GM23248 (cell line): ENCODE measurements at places on chromosomes 3 and 15. TPM values are rescaled to one million over a fixed set of nuclear protein-coding genes. Genes with fewer than 3 reads are reported as not detected.

- no peaks in the 10 kb centered on the region for H3K36me3 ChIP-seq
- H3K4me3 ChIP-seq, result no peak overlapping the region
- H3K4me1 ChIP-seq, result no peaks in the 10 kb centered on the region
- no peak for DNase-seq
Observed at GRCh38 chr15:33926260-33926659, 42.0 kb upstream of the CHRM5 start.

DNA sequence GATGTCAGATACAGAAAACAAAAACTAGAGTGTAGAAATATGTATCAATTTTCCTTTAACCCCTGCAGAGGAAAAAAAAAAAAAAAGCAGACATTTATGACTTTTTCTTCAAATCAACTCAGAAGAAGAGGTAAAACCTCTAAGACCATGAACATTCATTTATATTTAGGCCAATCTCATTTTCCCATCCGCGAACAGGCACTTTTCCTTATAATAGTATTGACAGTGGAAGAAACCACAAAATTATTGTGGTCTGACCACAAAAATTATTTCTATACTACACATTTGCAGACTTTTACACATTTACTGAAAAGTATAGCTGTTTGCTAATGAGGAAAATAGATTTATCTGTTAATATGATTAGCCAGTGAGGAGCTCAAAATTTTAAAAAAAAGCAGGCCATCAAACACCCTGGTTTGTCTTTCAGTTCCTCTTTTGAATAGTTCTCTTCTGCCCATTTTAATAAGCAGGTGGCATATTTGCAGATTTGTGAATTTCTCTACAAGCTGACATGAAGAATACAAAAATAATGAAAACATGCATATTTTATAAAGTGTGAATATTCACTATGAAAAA is 5.7 kb downstream of the OSBPL11 start:
- no peaks in the 10 kb centered on the region for H3K36me3 ChIP-seq
- H3K27ac ChIP-seq, result no peak overlapping the region
- H3K4me3 ChIP-seq, result no peak overlapping the region
- H3K4me1 ChIP-seq, result peaks cover 30% of the 10 kb centered on the region

DNA sequence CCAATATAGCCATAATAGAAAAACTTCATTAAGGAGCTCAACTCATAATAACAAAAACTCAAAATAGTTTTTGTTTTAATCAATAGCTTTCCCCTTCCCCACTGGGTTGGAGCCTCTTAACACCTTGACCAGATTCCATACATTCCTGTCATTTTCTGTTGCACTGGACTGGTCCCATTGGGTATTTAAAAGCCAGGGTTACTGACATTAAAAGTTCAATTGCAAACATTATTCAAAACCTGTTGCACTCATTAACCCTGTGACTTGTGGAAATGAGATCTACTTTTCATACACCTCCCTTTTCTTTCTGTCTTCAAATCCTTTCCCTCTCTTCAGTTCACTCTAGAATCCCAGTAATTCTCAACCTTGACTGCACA is 1.7 kb upstream of the HRG start:
- no peaks in the 10 kb centered on the region for H3K36me3 ChIP-seq
- no peak overlapping the region for H3K27ac ChIP-seq
- H3K27me3 ChIP-seq, result peaks cover 18% of the 10 kb centered on the region
- no peak for DNase-seq
- no peaks in the 10 kb centered on the region for H3K4me1 ChIP-seq
- H3K4me3 ChIP-seq, result no peak overlapping the region

DNA sequence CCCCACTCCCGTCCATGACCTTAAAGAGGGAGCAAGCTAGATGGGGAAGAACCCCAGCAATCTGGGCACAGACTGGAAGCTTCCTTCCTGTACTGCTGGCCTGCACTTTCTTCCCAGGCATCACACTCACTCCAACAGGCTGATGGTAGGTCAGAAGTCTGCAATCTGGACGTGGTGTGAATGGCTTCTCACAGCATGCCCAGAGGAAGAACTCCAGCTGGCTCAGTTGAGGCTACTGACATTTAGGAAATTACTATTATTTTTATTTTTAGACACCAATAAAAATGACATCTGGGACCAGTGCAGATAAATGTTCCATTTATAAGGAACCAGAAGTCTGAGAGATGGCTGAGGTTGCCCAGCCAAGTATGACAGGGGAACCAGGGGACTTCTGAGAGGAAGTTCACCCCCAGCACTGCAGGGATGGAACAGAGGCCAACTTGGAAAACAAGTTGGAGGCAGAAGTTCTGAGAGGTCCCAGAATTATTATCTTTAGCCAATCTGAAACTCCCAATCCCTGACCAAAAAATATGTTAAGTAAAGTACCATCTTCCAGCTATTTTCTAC is 163.8 kb upstream of the CTNNB1 start:
- DNase-seq, result no peak
- no peaks in the 10 kb centered on the region for H3K27me3 ChIP-seq
- no peak overlapping the region for H3K27ac ChIP-seq
- H3K4me1 ChIP-seq, result no peaks in the 10 kb centered on the region
- H3K36me3 ChIP-seq, result no peaks in the 10 kb centered on the region

DNA sequence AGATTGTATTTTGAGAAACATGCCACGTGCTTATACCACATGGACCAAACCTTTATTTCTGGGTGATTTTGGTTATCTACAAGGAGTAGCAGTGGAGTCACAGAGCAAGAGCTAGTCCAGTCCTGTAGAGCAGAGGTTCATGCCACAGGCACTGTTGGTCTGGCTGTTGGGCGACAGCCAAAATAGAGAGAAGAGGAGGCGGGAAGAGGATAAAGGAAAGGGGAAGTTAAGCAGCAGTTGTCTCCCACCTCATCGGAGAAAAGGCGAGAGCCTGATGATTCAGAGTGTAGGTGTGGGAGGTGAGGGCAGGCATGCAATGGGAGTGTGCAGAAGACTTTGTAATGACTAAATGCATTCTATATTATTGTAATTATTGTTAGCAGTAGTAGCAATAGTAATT is 237.5 kb upstream of the ROPN1 start:
- no peak overlapping the region for H3K27ac ChIP-seq
- no peak overlapping the region for H3K4me3 ChIP-seq
- no peaks in the 10 kb centered on the region for H3K27me3 ChIP-seq

DNA sequence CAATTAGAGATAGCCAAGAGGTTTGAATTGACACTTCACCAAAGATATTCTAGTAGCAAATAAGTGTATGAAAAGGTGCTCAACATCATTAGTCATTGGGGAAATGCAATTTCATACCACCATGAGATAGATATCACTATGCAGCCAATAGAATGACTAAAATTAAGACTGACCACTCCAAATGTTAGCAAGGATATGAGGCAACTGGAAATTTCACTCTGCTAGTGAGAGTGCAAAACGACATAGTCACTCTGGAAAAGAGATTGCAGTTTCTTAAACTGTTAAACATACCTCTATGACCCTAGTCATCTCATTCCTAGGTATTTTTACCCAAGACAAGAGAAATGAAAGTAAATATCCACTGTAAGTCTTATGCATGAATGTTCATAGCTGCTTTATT is 27.6 kb upstream of the SLC6A11 start:
- no peaks in the 10 kb centered on the region for H3K36me3 ChIP-seq
- no peaks in the 10 kb centered on the region for H3K27me3 ChIP-seq
- H3K4me1 ChIP-seq, result no peaks in the 10 kb centered on the region
- H3K4me3 ChIP-seq, result no peak overlapping the region
- H3K27ac ChIP-seq, result no peak overlapping the region

GRCh38 chr15:21270474-21270873 is 169.8 kb downstream of the POTEB3 start:
- DNase-seq, result no peak
- peaks cover 4% of the 10 kb centered on the region; the same call in 1 of the 2 replicates for H3K4me1 ChIP-seq
- H3K4me3 ChIP-seq, result no peak overlapping the region
- no peak overlapping the region for H3K27ac ChIP-seq
- no peaks in the 10 kb centered on the region for H3K27me3 ChIP-seq

- H3K4me3 ChIP-seq, result peak overlapping the region; percentile 20; the same call in 1 of the 2 replicates
- H3K27me3 ChIP-seq, result no peaks in the 10 kb centered on the region
- H3K27ac ChIP-seq, result peak overlapping the region; percentile 90
- peaks cover 47% of the 10 kb centered on the region for H3K4me1 ChIP-seq
- DNase-seq, result peak; percentile 95
Observed at GRCh38 chr3:172317984-172318383, 130.3 kb downstream of the GHSR start.

DNA sequence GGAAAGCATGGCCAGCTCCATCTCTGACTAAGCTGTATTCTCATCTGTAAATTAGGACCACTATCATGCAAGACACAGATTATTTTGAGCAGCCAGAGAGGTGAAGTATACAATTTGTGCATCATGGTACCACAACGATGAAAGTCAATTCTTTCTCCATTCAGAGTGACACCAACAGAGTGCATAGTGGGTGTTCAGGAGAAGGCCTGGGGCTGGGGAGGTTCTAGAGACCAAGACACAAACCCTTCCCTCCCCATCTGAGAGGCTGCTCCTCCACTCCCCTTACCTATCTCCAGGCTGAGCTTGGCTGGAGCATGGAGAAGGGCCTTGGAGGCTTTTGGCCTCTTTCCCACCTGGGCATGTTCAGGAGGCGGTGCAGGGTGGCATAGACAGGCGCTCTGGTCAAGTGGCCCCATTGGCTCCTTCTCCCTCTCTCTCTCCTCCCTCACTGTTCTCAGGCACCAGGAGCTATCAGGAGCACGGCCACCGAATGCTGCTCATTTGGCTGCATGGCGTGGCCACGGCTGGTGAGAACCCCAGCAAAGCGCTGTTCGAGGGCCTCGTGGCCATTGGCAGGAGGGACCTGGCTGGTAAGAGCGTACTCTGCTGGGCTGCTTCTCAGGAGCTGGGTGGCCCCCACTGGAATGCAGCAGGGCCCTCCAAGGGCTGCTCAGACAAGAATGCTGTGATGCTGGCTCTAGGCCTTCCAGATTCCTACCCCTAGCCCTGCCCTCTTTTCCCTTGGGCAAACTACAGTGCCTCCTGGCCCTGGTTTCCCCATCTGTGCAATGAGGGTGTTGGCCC is 37.9 kb downstream of the ANKDD1A start:
- no peaks in the 10 kb centered on the region for H3K36me3 ChIP-seq
- no peak overlapping the region for H3K27ac ChIP-seq
- H3K4me1 ChIP-seq, result no peaks in the 10 kb centered on the region
- H3K27me3 ChIP-seq, result no peaks in the 10 kb centered on the region
- no peak overlapping the region for H3K4me3 ChIP-seq
- DNase-seq, result no peak

GRCh38 chr3:82311901-82312300 is 550.5 kb upstream of the GBE1 start:
- H3K27ac ChIP-seq, result no peak overlapping the region
- DNase-seq, result no peak
- no peaks in the 10 kb centered on the region for H3K27me3 ChIP-seq
- no peak overlapping the region for H3K4me3 ChIP-seq
- no peaks in the 10 kb centered on the region for H3K36me3 ChIP-seq

DNA sequence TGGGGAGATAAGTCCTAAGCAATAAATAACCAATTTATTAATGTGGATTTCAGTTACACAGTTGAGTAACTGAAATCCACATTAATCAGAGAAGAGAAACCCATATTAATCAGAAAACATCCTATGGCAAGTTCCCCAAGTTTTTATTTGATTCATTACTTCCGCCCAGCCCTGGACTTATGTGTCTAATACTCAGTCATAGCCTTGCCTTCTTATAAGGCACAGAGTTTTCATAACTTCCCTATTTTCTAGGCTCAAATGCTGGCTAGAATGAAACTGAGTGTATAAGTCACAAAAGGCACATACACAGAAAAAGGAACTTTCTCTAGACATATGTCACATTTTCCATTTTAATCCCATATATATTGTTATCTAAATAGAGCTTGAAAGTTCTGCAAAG is 28.8 kb downstream of the CD47 start:
- H3K27ac ChIP-seq, result no peak overlapping the region
- no peak overlapping the region for H3K4me3 ChIP-seq
- no peaks in the 10 kb centered on the region for H3K27me3 ChIP-seq
- H3K36me3 ChIP-seq, result peaks cover 36% of the 10 kb centered on the region
- DNase-seq, result no peak
- H3K4me1 ChIP-seq, result no peaks in the 10 kb centered on the region

GRCh38 chr15:74489518-74490338 is 28.8 kb upstream of the UBL7 start:
- DNase-seq, result peak; percentile 60
- no peak overlapping the region for H3K4me3 ChIP-seq
- no peaks in the 10 kb centered on the region for H3K36me3 ChIP-seq
- H3K4me1 ChIP-seq, result no peaks in the 10 kb centered on the region

GRCh38 chr3:38689774-38690173 is 40.3 kb upstream of the SCN5A start:
- H3K36me3 ChIP-seq, result no peaks in the 10 kb centered on the region
- no peak for DNase-seq
- H3K27me3 ChIP-seq, result no peaks in the 10 kb centered on the region; the same call in 1 of the 2 replicates

- no peak overlapping the region for H3K27ac ChIP-seq
- no peak overlapping the region for H3K4me3 ChIP-seq
- no peaks in the 10 kb centered on the region for H3K27me3 ChIP-seq
- DNase-seq, result no peak
- H3K36me3 ChIP-seq, result peaks cover 7% of the 10 kb centered on the region; the same call in 1 of the 2 replicates
- H3K4me1 ChIP-seq, result 0 out of 2 replicates have a peak, but pooled peaks cover 3% of the 10 kb centered on the region
Observed at GRCh38 chr3:31590650-31591049, 57.9 kb downstream of the STT3B start.

- peak overlapping the region; percentile 59 for H3K4me3 ChIP-seq
- DNase-seq, result peak; percentile 96
- peaks cover 33% of the 10 kb centered on the region for H3K4me1 ChIP-seq
- H3K27ac ChIP-seq, result peak overlapping the region; percentile 74
Observed at GRCh38 chr15:99708563-99708962, 24.7 kb downstream of the LYSMD4 start.

DNA sequence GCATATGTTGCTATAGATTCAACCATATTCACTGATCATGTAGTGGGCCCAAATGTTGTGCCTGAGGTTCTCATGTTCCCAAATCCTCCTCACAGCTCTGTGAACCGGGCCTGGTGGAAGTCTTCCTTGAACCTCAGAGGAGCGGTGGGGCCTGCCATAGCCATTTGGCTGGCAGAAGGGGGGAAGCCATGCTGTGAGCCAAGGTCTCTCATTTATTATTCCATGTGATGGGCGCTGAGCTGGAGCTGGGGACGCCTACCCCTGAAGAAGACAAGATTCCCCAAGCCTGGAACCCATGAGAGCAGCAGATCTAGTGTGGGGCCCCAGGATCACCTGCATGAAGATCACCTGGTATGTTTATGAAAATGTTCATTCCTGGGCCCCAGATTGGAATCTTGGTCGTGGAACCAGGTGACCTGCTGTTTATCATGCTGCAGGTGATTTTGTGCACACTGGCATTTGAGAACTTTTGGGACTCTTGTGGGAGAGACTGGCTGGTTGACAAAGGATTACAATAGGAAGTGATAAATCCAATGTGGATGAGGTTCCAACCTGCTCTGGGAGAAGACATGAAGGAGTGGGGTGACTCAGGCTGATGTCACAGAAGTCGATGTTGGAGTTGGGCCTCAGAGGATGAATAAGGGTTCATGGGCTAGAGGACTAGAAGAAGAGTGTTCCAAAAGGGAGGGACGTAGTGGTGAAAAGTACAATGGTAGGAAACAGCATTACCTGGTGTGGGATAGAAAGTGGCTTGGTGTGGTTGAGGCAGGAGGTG is 102.1 kb downstream of the ASB7 start:
- H3K27me3 ChIP-seq, result no peaks in the 10 kb centered on the region
- H3K27ac ChIP-seq, result peak overlapping the region; percentile 50
- H3K4me1 ChIP-seq, result peaks cover 22% of the 10 kb centered on the region
- DNase-seq, result peak; percentile 97
- H3K4me3 ChIP-seq, result no peak overlapping the region

GOLGA8Q gene
- 0.49 TPM in 1 of 2 replicates, not detected in the other for polyA plus RNA-seq

GOLGA6L4 gene
- 1.4 and 1.5 TPM in 2 replicates for polyA plus RNA-seq

ATP10A gene
- polyA plus RNA-seq, result 20.4 and 22.2 TPM in 2 replicates

RGMA gene
- polyA plus RNA-seq, result 0.65 and 0.84 TPM in 2 replicates

HLTF gene
- polyA plus RNA-seq, result 28.6 and 33.6 TPM in 2 replicates

HHLA2 gene
- not detected in 2 replicates for polyA plus RNA-seq

RASGRF1 gene
- not detected in 2 replicates for polyA plus RNA-seq

GNB5 gene
- polyA plus RNA-seq, result 39.9 and 42.4 TPM in 2 replicates
